Transverse colon (tissue), 4 donors: ENCODE measurements at places on chromosomes 1 and 21. TPM values are rescaled to one million over a fixed set of nuclear protein-coding genes. Genes with fewer than 3 reads are reported as not detected.

GRCh38 chr1:208977638-208978256 lies 605.8 kb upstream of the CAMK1G start:
- H3K4me3 ChIP-seq = no peak overlapping the region
- no peaks in the 10 kb centered on the region for H3K4me1 ChIP-seq
- no peak for DNase-seq
- H3K27me3 ChIP-seq = no peaks in the 10 kb centered on the region

GRCh38 chr1:30406996-30407864 lies 316.2 kb downstream of the MATN1 start:
- no peaks in the 10 kb centered on the region for H3K36me3 ChIP-seq
- H3K27ac ChIP-seq = no peak overlapping the region
- no peaks in the 10 kb centered on the region for H3K4me1 ChIP-seq
- no peaks in the 10 kb centered on the region for H3K27me3 ChIP-seq
- DNase-seq = no peak

DNA sequence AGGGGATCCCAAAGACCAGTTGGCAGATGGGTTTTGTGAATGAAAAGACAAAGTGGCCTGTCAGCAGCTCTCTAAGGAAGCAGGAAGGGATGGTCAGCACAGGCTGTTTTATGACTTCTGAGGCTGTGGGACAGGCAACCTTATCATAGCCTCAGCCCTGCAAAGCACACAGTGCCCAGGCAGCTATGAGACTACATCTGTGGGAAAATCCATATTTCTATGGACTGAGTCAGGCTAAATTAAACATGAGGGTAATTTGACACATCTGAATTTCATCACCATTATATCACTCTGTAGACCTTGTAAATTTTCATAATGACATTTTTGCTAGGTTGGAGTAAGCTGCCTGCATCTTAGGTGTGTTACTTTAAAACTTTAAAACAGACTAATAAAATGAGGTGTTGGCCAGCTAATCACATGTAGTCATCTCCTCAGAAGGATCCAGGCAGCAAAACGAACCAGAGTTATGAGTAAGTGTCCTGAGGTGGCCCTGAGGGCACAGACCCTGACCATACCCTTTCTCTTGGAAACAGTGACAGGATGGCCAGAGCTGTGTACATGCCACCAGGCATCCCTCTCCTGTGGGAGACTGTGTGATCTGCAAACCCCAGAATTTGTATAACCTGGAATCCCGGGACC lies 14.6 kb downstream of the NGF start:
- H3K27ac ChIP-seq = peak overlapping the region; percentile 28
- no peaks in the 10 kb centered on the region for H3K36me3 ChIP-seq
- H3K4me3 ChIP-seq = no peak overlapping the region
- no peak for DNase-seq
- H3K4me1 ChIP-seq = no peaks in the 10 kb centered on the region

GRCh38 chr1:19101244-19101643 lies 108.8 kb downstream of the UBR4 start:
- no peaks in the 10 kb centered on the region for H3K27me3 ChIP-seq
- no peak for DNase-seq
- peaks cover 96% of the 10 kb centered on the region for H3K36me3 ChIP-seq
- no peak overlapping the region for H3K4me3 ChIP-seq

DNA sequence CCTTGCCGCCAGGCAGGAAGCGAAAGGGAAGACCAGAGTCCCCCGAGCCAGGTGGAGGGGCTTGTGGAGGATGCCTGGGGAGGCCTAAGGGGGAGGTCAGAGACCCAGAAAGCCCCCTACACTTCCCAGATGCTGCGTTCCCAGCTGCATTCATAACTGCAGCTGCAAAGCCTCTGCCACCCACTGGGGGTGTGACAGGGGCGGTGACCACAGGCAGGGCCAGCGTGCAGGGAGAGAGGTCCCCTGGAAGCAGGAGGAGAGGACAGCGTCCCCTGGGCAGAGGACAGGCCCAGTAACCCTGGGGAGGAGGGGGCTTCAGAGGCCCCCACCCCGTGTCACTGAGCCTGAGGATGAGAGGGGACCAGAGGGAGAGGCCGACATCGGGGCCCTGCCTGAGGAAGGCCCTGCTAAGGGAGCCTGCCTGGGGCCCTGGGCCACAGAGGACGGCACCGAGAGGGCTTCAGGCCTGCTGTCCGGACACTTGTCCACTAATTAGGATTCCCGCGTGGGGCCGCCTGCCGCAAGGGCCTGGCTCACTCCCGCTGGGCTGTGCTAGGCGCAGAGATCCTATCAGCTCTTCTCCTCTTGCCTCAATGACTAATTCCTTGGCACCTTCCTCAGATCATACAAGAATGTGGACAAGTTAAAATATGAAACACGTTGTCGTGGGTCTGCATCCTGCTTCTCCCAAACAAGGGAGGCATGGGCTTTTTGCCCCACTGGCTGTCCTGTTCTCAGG lies 49.1 kb upstream of the CCDC27 start:
- H3K36me3 ChIP-seq = no peaks in the 10 kb centered on the region
- DNase-seq = no peak
- H3K27ac ChIP-seq = no peak overlapping the region
- H3K4me3 ChIP-seq = no peak overlapping the region
- peaks cover 39% of the 10 kb centered on the region for H3K27me3 ChIP-seq
- H3K4me1 ChIP-seq = no peaks in the 10 kb centered on the region

GRCh38 chr1:178311164-178311563 lies 185.6 kb downstream of the CLEC20A start:
- no peaks in the 10 kb centered on the region for H3K36me3 ChIP-seq
- no peaks in the 10 kb centered on the region for H3K27me3 ChIP-seq
- H3K27ac ChIP-seq = no peak overlapping the region

- no peaks in the 10 kb centered on the region for H3K27me3 ChIP-seq
- no peaks in the 10 kb centered on the region for H3K36me3 ChIP-seq
- no peak overlapping the region for H3K4me3 ChIP-seq
- H3K27ac ChIP-seq = no peak overlapping the region
Measured at GRCh38 chr1:241660424-241660972, 8.4 kb downstream of the WDR64 start.

PATJ gene
- total RNA-seq = 175 TPM

THEM5 gene
- total RNA-seq = not detected
